ENCODE measurements at places on chromosomes 1 and 21. TPM values are rescaled to one million over a fixed set of nuclear protein-coding genes. Genes with fewer than 3 reads are reported as not detected.

- DNase-seq = no peak
These were observed 5.1 kb upstream of the ZNF326 start for GRCh38 chr1:89989799-89990198.

DNA sequence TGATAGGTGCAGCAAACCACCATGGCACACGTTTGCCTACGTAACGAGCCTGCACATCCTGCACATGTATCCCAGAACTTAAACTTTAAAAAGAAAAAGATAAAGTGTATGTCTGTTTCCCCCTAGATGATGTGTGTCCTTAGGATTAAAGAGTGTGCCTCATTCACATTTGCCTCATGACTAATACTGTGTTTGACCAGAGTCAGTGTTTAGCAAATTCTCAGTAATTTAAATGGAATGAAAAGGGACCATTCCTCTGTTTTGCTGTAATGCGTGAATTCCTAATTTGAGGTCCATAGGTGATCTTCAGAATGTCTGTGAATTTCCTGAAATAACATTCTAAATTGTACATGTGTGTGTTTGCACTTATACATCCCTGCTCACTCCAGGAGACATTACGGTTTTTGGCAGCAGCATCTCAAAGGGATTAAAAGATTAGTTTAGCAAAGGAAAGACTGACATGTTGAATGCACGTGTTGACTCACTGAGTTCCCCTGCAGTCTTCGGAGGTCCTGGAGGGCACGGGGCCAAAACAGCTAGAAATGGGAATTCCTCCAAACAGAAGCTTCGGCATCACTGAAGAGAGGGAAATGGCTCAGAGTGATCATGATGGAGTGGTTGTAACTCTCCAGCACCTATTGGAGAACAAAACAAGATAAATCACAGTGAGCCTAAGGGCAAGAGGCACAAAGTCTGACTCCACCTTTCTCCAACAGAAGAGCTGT, 19.1 kb upstream of the SLC35F3 start:
- DNase-seq = no peak

Gene TNFSF4
- 1.1 TPM for total RNA-seq

Gene CHI3L2
- total RNA-seq = 2.4 TPM

DNA sequence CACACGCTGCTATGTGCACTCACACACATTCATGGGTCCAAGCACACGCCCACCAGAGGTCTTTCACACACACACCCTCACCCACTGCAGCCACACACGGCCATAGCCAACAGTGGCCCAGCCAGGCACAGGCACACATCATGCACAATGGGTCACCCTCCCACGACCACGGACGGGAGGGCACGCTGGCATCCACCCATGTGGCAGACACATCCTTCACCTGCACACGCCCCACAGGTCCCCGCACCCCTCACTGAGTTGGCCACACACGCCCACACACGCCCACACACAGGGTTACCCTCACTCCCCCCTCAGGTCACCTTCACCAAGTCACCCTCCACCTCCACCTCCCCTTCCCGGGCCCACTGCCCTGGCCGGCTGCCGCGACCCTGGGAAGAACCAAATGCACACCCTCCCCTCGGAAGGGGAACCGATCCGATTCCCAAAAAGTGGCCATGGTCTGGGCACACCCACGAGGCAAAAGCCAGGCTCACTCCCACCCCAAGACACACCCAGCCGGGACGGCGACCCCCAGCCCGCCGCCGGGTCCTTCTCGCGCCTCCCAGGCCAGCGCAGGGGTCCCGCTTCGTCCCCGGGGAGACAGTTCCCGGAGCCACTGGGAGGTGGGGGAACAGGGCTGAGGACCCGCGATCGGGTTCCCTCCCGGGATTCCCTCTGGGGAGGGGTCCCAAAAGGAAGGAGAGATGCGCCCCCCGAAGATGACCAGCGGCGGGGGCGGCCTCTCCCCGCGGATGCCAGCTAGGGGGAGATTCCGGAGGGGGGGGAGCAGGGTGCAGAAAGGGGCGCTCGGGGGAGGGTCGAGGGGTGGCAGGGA, 860 bp downstream of the SDC3 start:
- DNase-seq = no peak
